ENCODE measurements at places on chromosomes 6 and 20.

GRCh38 chr6:28897369-28897745 is 26.4 kb downstream of the TRIM27 start:
- DNase-seq = no peak

DNA sequence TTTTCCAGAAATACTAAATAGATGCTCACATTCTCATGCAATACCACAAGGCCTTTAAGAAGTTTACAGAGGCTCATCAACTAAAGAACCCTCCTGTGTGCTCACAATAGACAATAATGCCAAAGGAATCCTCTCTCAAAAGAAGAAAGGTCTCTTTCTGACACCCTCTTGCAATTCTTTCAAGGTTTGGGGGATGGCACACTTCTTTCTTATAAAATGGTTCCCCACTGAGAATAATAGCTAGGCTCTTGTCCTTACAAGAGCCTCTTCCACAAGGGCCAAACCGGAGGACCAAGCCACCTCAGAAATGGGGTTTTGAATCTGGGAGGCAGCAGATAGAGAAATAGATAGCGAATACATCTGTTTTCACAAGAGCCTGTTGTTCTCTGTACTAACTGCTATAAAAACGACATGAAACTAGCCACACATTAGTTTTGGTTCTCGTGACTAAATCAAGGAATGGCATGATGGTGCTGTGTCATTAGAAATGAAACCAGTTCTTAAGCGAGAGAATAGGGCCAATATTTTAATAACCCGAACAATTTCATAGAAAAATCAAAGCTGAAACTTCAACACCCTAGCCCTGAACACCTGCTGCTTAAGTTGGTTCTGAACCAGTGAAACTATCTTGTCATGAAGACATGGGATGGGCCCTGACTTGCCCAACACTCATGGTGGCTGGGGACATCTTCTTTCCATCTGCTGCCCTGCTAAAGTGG is 81.1 kb downstream of the PRDM1 start:
- DNase-seq = no peak

DNA sequence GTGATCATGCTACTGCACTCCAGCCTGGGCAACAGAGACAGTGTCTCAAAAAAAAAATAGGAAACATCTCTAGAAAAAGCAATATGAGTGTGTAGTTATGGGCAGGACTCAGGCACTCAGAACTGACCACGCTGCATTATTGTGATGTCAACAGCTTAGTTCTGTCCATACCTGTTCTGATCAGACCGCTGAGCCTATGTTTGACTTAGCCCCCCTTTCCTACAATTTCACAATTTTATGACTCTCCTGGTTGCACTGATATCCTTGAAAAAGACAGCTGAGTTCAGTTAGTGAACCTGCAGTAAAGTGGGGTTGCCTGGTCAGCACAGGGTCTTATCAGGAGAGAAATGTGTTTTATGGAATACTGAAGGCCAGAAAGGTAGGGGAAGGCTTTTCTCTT is 37.8 kb upstream of the PRDM1 start:
- no peak for DNase-seq

DNA sequence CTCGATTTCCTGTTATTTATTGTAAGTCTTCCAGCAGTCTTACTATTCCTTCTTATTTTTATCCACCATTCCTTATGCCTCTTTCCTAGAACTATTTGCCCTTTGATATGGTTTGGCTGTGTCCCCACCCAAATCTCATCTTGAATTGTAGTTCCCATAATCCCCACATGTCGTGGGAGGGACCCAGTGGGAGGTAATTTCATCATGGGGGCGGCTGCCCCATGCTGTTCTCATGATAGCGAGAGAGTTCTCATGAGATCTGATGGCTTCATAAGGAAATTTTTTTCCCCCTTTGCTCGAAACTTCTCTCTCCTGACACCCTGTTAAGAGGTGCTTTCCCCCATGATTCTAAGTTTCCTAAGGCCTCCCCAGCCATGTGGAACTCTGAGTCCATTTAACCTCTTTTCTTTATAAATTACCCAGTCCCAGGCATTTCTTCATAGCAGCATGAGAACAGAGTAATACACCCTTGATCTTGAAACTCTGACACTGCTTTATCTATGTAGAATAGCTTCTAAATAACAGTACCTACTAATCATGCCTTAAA is 48.8 kb downstream of the PLN start:
- no peak for DNase-seq

DNA sequence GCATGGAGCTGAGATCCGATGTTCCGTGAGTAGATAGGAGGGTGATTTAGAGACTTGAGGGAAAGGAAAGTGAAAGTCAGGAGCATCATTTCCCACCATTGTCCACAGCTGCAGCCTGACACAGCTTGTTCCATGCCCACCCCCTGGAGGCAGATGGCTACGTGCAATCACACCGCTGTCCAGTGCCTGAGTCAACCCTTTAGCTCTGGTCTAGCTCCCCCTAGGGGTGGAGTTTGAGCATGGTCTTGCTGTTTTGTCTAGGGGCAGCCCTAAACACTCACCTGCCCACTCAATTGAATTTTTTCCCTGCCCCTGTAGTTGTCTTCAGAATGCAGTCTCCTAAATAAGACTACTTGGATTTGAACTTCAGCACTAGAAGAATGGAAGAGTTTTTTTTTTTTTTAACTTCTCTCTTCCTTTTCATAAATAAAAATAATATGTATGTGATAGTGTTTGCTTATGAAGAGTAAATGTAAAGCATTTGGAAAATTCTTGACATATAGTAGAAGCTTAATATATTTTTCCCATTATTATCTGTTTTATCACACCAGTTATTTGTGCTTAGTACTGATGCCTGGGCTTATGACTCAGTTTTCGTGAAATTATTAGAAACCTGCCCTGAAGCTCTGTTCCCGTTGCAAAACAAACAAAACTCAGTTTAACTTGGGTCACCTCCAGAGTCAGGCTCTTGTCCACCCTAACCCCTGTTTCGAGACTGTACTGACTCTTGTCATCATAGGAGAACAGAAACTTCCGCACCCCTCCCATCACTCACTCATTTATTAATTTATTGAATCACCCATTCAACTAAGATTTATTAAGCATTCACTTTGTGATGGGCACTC is 814.8 kb downstream of the MAFB start:
- no peak for DNase-seq

GRCh38 chr6:107231243-107231642 is 115.9 kb upstream of the BEND3 start:
- DNase-seq = no peak

DNA sequence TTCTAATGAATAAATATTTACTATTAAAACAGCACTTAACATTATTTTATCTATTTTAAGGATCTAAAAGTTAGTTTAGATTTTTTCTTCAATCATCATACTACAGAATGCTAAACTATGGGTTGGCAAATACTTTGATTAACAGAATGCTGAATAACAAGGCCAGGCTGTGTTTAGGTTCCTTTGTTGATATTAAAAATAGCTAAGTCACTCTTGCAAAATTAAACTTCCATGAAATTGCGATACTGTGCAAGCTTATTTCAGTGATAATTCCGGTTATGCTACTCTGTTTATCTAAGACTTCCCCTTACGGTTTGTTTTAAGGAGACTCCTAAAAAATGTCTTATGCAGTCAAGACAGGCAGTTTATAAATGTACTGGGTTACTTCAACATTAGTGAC is 2.8 kb downstream of the RNF24 start:
- no peak for DNase-seq

DNA sequence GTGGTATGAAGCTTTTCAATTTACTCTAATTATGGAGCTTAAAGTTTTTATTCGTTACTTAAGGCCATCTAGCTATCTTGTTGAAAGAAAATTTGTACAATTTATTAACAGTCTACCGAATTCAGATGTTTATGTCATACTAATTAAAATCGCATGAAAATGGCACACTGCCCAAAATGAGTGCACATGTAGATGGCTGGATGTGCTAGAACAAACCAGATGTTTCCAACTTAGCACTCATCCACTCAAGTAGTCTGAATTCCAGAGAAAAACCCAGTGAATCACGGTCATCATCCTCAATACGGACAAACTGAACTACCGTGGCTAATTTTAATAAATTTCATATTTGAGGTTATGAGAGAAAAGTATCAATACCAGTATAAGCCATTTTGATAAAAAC is 70.4 kb downstream of the COL12A1 start:
- DNase-seq = no peak

DNA sequence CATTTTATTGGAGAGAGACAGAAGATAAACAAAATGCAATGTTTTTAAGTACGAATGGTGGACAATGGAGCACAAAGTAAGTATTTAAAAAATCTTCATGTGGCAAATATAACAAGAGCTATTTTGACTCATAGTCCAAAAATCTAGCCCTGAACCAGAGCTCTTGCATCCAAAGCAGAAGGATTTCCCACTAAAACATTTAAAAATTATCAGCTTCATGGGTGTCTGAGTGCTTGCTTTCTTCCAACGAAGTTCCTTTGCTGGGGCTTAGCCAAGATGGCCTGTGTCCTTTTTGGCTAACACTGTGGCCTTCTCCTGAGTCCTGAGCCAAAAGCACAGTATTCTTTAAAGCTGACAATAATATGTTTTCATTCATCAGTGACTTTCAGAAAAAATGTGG is 161.7 kb downstream of the RIMS1 start:
- DNase-seq = no peak

DNA sequence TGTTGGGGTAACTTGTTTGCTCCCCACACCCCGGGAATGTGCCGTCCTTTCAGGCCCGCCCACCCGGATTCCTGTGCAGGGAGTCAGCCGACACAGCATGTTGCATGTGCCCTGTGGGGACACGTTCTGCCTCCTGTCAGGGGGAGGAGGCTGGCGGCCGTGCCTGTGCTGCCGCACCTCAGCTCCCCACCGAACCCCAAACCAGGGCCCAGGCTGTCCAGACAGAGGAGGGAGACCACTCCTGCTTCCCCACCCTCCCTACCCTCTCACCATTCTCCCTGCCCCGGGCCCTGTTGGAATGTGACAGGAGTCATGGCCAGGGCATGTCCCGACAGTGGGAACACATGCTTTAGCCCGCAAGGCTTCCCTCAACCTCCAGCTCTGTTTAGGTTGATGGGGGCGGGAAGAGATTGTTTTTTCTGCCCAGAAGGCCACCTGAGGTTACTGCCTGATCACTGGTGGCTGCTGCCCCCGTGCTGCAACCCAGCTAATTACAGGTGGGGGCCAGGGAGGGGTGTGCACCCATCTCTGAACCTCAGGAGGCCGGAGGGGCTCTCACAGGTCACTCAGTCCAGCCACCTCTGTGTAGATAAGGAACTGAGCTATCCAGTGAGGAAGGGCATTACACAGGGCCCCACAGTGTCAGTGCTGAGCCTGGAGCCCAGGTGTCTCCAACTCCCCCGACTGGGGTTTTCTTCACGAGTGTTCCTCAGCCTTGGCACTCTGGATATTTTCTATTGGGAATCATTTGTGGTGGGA is 13.6 kb downstream of the LRRC73 start:
- DNase-seq = no peak

- DNase-seq = no peak
Measured at GRCh38 chr20:62682912-62683517, 25.6 kb upstream of the NTSR1 start.

DNA sequence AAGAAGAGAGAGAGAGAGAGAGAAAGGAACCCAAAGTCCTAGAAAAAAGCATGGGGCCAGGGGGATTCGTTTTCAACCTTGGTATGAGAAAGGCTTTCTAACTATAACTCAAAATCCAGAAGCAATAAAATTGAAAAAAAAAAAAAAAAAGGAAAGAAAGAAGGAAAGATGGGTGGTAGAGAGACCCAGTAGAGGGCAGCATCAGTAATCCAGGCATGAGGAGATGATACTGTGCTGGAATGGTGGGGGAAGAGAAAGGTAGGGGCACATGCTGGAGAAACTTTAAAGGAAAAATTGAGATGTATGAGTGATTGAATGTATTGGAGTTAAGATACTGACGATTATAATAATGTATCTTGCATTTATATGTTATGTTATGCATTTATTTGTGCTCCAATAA is 1040.7 kb upstream of the FLRT3 start:
- DNase-seq = no peak

DNA sequence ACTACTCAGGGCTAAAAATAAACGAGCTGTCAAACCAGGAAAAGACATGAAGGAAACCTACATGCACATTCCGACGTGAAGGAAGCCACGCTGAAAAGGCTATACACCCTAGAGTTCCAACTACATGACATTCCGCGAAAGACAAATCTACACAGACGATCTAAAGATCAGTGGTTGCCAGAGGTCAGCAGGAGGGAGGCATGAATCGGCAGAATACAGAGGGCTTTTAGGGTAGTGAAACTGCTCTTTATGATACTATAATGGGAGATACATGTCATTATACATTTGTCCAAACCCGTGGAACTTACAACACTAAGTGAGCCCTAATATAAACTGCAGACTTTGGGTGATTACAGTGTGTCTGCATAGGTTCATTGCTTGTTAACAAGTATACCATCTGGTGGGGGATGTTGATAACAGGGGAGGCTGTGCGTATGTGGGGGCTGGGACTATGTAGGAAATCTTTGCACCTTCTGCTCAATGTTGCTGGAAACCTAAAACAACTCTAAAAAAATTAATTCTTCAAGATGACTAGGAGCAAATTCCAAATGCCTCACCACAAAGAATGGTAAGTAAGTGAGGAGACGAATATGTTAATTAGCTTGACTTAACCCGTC is 132.2 kb upstream of the CDH4 start:
- no peak for DNase-seq

DNA sequence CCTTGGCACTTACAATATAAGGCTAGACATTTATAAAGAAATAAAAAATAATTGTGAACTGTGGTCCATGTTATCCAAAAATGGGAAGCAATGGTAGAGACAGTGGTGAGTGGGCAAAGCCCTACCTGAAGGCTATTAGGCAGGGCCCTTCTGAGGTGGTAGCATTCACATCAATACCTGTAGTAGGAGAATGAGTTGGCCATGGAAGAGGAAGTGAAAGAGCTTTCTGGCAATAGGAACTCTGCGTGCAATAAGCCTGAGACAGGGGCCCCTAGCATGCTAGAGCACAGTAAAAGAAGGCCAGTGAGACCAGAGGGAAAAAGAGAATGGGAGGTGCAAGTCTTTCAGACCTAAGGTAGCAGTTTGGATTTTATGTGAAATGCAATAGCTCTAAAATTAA is 754.5 kb downstream of the PTPRT start:
- no peak for DNase-seq

DNA sequence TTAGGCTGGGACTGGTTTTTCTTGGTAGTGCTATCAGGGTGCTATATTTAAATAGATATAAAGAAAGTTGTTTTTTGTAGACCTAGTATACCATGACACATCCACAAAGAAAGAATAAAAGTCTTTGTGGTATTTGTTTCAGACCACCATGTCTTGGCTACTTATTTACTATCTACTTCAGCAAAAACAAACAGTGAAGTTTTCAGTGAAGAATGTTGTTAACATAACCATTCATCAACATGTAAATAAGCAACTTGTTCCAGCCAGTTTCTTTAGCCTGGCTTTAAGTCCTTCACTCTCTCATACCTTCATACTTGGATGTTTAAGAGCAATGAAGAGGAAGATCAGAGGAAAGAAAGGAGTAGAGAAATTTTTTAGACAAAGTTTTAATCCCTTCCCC is 624.1 kb downstream of the CD109 start:
- DNase-seq = no peak
